ENCODE measurements at places on chromosomes 6 and 20.

GRCh38 chr20:10893321-10893720 is 219.5 kb upstream of the JAG1 start:
- no peak for DNase-seq

GRCh38 chr6:169145991-169146501 is 107.6 kb downstream of the THBS2 start:
- DNase-seq: no peak

- no peak for DNase-seq
These were observed 62.7 kb downstream of the FARS2 start for GRCh38 chr6:5323979-5324378.

- no peak for DNase-seq
These were observed 277.4 kb upstream of the CNR1 start for GRCh38 chr6:88443554-88443953.

DNA sequence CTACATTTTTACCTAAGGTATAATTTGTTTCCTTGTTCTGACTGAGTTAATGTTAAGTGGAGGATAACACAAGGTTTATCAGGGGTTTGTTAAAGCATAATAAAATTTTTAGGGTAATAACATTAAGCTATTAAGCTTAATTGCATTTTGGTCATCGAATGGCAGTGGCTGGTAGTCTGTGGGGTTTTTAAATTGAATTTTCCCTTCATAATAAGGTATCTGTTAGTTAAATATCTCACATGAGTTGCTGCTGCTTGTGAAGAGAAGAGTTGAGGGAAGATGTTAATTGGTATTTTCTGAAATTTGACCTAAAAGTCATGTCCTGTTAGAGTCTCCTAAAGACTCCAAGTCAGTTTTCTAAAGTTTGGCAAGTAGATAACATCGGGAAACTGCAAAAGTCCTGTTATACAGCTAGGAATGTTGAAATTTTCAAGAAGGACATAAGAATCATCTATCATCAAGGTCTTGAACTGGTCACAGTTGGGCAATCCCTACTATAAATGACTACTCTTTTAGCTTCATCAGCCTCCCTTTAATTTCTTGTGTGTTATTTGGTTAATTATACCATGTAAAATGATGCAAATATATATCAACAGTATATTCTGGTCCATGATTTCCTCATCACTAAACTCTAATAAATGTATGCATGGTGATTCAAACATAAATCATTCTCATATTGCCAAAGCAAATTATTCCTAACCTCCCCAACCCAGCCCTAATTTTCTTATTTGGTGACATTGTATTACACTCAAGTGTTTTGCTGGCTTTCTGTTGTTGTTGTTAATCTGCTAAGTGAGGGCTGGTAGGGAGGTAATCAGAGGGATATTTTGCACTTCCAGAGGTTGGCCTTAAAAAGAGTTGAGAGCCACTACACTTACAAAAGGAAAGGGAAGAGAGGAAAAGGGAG is 64.0 kb downstream of the MAP3K5 start:
- DNase-seq: no peak

DNA sequence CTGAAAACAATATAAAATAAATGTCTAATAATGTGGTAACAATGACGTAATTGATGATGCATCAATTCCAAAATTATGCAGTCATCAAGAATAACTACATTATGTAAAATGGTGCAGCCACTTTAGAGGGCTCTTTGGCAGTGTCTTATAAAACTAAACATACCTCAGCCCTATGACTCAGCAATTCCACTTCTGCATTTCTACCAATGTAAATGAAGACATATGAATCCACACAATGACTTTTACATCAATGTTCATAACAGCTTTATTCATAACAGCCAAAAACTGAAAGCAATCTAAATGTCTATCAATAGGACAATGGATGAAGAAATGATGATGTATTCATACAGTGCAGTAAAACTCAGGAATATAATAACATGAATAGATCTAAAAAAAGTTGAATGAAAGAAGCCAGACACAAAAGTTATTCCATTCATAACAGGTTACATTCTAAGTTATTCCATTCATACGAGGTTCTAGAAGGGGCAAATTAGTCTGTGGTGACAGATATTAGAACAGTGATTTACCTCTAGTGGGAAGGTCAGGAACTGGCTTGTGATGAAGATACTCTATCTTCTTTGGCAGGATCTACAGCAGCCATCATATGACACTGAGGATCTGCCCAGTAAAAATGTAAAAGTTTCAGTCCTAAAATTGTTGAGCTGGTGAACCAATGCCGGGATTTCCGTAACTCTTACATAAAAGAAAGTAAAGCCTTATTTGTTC is 396.1 kb downstream of the PLCB1 start:
- DNase-seq: no peak

GRCh38 chr6:17987447-17987696 is at the start of gene KIF13A:
Gene KIF13A (minus strand): TSS chr6:17987635. CDS start chr6:17987463, 172 bp downstream.
- DNase-seq: no peak

GRCh38 chr6:154377726-154378125 is 21.1 kb upstream of the IPCEF1 start:
- no peak for DNase-seq

DNA sequence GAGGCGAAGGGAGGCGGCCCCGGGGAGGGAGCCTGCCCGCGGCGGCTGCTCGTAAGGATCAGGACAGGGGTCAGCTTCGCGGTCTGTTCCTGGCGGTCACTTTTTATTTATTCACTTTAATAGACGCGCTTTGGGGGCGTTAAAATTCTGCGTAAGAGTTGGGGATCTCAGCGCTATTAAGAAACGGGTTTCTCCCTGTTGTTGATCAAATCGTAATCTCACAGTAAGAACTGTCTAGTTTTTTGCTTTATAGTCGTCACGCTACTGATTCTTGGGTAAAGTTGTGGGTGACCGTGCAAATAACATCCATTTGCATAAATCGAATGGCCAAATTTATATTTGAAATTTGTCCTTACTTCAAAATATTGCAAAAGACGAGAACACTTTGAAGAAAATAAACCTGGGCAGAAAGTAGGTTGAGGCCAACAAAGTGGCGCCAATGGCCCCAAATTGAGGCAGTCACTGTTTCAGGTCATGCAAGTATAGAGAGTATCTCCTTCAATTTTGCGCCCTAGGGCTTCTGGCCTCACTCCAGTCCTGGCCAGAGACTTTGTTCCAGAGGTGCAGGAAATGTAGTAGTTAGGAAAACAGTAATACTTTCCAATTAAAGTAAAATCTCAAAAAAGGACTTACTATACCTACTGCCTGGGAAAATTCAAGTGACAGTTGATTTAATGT is 963 bp upstream of the RMND1 start:
- no peak for DNase-seq

- DNase-seq: no peak
These were observed 65.8 kb upstream of the SOX4 start for GRCh38 chr6:21527731-21528130.

DNA sequence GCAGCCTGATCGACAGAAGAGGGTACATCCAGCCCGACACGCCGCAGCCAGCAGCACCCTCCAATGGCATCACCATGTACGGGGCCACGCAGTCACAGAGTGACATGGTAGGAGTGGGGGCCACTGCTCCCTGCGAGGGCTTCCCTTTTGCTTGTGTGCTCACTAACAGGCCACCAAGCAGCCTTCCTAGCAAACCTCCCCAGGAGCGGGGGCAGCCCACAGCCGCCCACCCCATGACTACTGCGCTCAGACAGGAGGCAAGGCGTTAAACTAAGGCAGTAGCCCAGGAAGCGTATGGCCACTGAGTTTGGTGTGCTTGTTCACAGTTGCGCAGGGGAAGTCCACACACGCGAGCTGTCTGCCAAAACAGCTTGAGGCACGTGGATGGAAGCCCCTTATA is 169.5 kb upstream of the SNX9 start:
- DNase-seq: no peak

GRCh38 chr20:62646851-62647520 is 4.7 kb downstream of the SLCO4A1 start:
- DNase-seq: no peak

Data from stimulated activated naive CD8-positive, alpha-beta T cell treated with anti-CD3 and anti-CD28 coated beads, Interleukin-15, amount 100 ng/mL, for 72 hours (primary cell).